ENCODE measurements at places on chromosomes 4 and X.

DNA sequence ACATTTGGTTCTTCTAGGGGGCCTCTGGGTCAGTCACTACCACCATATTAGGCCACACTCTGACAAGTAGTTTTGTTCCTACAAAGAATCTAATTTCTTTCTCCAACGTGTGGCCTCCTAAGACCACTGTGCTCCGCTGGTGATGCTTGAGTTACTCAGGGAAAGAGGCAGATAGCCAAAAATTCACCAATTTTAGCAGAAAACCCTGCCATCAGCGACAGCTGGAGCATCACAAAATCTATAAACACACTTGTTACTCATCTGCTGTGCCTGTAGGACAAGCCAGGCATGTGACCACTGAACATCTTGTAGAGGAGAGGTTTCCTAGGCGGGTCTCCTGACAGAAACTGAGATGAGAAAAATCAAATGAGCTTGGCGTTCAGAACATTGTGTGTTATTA, 105.4 kb downstream of the SYNPO2 start:
- no peak for DNase-seq

DNA sequence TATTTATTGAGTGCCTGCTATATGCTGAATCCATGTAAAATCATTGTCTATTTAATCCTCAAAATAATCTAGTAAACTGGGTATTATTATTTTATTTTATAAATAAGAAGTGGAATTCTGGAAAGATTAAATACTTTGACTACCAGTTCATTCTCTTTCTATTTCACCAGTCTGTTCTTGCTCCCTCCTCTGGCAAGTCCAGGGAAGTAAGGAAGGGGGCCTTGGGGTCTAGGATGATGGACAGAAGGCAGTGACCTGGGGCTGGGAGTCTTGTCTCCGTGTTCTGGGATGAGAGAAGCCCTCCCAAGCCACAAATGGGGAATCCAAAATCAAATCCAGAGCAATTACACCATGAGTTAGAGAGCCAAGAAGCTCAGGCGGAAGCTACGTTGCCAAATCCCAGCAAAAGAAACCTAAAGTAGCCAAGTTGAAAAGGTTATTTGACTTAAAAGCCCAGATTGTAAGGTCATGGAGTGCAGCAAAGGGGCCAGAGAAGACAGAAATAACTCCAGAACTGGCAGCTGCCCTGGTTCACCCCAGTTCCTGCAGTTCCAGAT, 28.3 kb upstream of the PARM1 start:
- no peak for DNase-seq

- no peak for DNase-seq
Measured at GRCh38 chrX:71604141-71604540, 14.2 kb downstream of the CXCR3 start.

- DNase-seq: peak; percentile 44
Measured at GRCh38 chr4:67721770-67722597, 21.0 kb upstream of the UBA6 start.

DNA sequence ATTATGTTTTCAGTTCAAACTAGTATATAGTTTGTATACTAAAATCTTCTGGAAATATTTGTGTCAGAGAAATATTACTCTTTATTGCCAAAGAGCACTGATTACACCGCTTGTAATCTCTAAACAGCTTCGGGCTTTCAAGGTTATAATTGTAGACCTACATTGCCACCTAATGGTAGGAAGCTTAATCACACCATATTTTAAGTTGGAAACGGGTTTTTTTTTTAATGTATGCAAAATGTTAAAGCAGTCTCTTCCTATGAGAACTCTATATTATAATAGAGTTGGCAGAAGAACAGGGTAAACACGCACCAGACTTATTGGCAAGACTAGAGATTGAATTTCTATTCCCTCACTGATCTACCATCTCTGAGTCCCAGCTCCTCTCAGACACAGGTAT, 19.5 kb upstream of the NFXL1 start:
- peak; percentile 29 for DNase-seq

GRCh38 chr4:139483000-139483399, 29.1 kb downstream of the RAB33B start:
- no peak for DNase-seq

DNA sequence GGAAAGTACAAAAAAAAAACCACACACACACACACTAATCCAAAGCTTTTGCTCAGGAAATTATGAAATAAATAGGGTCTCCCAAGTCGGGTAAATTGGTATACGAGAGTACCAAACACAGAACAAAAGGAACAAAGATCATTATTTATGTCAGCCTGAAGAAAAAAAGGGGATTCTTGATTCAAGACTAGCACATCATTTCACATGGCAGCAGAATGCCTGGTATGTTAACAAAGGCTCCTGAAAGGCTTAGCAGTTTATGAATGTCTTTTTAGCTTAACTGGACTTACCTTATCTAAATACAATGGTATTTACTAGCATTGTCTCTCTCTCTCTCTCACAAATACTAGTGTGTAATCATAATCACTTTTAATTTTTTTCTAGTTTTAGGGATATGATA, 11.3 kb downstream of the RAP2C start:
- no peak for DNase-seq

DNA sequence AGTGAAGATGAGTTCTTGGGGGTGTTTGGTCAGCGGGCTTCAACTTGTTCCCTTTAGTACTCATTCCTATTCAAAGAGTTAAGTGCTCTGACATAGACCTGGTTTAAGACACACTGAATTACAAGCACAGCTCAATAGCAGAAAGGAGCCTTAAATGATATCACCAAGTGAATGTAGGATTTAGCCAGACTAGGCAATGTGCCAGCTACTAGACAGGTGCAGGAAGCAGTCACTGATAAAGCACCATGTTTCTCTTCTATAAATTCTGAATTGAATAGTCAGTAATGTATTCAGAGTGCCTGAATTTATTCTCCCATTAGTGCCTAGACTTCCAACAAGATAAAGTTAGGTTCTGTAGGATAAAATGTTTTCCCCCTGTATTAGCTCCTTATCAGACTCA, 63.6 kb downstream of the ASB9 start:
- DNase-seq: no peak

GRCh38 chrX:94743478-94743877, 1069.5 kb downstream of the FAM133A start:
- no peak for DNase-seq

DNA sequence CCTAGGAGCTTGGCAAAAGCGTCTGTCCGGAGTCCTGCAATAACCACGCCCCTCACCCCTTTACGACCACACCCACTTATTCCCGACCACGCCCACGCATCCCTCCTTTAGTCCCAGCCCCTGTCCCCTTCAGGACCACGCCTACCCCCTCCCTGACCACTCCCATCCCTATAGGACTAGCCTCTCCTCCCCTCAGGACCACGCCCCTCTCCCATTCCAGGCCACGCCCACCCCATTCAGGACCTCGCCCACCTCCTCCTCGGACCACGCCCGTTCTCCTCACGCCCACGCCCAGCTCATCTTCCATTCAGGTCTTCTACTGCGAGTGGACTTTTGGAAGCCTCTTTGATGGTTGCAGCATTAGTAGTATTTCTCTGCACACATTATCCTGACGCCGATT, 131.2 kb upstream of the STX18 start:
- peak; percentile 23 for DNase-seq

DNA sequence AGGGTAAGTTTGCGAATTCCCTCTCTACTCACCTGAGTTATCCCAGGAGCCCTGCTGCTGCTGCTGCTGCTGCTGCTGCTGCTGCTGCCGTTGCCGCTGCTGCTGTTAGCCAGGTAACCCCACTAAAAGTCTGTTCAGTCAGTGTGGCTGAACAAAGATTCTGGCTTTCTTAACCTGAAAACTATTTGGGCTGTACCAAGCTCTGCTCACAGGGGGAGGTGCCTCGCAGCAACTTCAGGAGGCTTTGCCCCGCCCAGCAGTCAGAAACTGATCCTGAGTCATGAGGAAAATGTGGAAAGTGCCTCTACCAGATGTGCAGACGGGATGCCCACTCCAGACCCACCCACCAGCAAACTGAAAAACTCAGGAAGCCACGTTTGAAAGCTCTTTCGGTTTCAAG, at the start of gene CAPN6:
Gene CAPN6 (minus strand): TSS at position 145 of the 400 bp plus-strand sequence. CDS start 6,547 bp downstream, outside the sequence.
- DNase-seq: no peak

DNA sequence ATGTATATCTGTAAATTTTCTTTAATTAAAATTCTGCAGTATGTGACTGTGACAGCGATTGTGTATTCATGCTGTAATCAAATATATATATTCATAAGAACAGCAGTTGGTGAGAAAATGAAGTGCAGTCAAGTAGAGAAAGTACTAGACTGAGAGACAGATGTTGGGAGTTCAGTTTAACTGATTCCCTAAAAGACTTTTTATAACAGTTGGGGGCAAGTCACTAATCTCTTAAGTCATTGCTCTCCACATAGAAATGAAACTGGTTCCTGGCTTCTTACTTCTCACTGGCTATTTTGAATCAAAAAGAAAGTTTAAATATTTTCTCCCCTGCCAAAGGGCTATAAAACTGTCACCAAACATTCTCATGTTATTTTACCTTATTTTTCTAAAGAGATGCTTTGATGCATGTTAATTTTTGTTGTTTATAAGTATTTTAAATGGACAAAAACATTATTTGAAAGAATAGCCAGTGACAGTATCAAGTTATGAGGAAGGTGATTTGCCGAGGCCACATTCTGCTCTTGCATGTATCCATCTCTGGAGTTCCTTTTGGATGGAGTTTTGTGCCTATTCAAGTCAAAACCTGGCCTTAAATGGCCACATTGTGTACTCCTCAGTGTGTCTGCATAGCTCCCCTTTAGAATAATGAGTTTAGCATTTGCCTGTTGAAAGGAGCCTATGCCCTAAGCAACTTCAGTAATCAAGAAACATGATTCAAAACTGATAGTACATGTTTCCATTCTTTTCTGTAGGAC, 30.8 kb downstream of the EXOC1 start:
- DNase-seq: no peak

- no peak for DNase-seq
Measured at GRCh38 chr4:173556398-173557131, 26.5 kb upstream of the HAND2 start.

DNA sequence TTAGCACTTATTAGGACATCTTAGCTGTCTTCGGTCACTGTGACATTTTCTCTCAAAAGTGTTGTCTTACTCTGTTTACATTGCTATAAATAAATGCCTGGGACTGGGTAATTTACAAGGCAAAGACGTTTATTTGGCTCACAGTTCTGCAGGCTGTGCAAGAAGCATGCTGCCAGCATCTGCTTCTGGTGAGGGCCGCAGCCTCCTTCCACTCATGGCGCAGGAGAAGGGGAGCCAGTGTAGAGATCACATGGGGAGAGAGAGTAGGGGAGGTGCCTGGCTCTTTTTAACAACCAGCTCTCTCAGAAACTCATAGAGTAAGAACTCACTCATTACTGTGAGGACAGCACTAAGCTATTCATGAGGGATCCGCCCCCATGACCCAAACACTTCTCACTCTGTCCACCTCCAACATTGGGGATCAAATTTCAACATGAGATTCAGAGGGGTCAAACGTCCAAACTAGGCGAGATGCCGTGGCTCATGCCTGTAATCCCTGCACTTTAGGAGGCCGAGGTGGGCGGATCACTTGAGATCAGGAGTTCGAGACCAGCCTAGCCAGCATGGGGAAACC, 43.5 kb upstream of the HERC6 start:
- DNase-seq: no peak

DNA sequence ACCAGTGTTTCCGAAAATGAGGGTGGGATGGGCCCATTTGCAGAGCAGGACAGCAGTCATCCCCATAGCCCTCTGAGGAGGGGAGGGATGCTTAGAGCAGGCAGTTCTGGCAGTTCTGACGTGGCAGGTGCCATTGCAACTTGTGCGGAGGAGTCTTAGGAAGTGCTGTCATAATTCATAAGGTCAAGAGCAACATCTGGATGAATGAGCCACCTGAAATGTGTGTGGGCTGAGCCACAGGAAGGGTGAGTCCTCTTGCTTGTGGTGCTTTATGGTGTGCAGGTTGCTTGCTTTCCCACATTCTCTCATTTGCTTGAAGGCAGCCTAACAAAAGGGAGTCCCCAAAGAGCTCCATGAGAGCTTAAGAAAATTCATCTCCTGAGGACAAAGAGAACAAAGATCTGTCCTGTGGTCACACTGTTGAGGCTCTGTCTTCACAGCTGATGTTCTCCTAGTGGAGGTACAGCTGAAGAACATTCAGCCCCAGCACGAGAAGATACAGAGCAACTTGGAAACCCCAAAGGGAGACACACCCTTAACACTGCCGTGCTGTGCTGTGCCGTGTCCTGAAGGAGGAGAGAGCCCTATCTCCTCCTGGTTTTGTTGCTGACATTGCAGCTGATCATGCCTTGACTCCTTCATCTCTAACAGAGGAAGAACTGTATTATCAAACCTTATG, 60.3 kb downstream of the DLG3 start:
- DNase-seq: no peak

- no peak for DNase-seq
Measured at GRCh38 chrX:132532097-132532496, 43.3 kb upstream of the MBNL3 start.

- DNase-seq: no peak
Measured at GRCh38 chr4:10640561-10641201, 43.9 kb downstream of the CLNK start.

- DNase-seq: no peak
Measured at GRCh38 chrX:23434356-23434884, 99.8 kb downstream of the PTCHD1 start.

GRCh38 chrX:48736878-48737212, 24.7 kb upstream of the GLOD5 start:
- DNase-seq: no peak

DNA sequence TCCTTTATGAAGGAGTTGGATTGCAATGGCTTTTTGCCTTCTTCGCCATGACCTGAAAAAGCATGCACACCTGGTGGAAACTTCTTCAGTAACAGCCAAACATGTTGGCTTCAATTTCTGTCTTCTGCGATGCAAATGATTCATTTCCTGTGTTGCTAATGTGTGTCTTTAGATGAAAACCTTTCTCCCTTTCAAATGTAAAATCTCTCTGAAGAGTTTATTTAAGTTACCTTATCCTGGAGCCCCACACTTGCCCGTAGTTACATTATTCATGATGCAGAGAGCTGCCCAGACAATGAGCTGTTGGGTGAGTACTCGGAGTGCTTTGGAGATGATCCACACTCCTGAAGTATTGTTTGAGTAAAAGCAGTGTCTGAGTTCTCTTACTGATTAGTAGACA, 1100.9 kb downstream of the RPA4 start:
- no peak for DNase-seq

All from SW 1271 (cell line).